Cerebellar nuclear complex (tissue), 1 donor: ENCODE measurements at places on chromosomes 1 and 21.

DNA sequence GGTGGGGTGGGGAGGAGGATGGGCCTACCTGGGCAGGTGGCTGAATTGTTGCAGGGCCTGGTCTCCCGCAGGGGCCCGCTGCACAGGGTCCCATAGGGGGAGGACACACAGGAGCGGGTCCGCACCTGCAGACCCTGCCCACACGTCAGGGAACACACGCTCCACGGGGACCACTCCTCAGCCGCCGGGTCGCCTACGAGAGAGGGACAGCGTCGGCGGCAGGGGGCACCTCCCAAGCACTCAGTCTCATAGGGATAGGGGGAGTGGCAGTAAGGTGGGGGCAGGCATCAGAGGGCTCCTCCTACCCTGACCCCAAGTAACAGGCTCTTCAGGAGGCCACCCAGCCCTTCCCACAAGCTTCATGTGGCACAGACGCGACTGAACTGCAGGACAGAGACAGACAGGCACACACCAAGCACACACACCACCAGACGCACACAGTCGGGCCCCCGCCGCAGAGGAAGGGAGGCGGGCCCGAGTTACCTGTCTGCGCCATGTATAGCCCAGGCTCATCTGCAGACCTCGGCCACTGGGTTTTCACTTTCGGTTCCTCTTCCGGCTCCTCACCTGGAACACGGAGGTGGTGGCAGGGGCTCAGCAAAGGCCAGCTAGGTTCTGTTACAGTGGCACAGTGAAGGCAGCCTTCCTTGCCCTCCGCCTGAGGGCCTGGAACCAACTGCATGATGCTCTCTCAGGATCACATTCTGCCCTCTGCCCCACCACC is 19.8 kb downstream of the ADGRB2 start:
- DNase-seq, result no peak

GRCh38 chr1:209879539-209879938 is 51.8 kb downstream of the UTP25 start:
- no peak for DNase-seq

- DNase-seq, result no peak
Measured at GRCh38 chr1:245938046-245938435, 569.0 kb downstream of the SMYD3 start.

DNA sequence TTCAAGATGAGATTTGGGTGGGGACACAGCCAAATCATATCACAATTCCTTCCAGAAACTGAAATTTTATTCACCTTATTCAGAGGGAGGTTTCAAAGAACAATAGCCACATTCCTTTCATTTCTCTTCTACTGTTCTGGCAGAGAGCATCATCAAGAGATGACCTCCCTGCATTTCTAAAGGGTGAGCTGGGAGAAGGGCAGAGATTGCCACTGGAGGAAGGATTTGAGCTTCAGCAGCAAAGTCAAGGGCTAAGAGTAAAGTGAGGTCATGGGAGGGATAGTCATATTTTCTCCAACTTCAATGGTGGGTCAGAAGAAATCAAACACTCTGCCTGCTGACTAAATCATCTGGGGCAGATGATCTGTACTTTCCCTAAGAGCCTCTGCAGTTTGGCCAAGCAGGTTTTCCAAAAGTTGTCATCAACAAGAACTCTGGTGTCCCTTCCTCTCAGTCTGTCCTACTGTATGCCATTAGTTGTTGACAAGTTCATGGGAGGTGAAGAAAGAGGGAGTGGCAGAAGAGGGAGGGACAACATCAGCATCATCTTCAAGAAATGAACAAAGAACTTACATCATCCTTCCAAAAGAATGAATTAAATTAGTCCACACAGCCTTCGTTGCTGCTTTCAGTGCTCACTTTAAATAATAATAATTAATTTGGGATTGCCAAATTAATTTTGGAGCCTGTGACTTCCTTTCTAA is 298.3 kb downstream of the ASTN1 start:
- no peak for DNase-seq

DNA sequence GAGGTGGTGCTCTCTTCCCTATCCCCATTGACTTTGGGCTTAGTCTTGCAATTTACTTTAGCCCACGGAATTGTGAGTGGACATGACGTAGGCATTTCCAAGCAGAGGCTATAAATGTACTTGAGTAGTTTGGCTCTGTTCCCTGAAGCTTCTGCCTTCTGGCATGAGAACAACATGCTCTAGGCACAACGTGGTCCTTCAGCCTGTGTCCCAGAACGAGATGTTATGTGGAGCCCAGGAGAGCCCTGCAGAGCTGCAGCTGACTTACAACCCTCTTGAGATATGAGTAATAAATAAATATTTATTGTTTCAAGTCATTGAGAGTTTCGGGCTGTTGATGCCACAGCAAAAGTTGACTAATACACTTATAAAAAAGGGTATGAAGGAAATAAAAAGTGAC is 105.2 kb upstream of the HMGB4 start:
- no peak for DNase-seq
